ENCODE measurements at places on chromosomes 16 and 17.

GRCh38 chr16:88570691-88571092 lies 489 bp downstream of the ZC3H18 start:
- DNase-seq = no peak

GRCh38 chr17:59257101-59257500 lies 36.8 kb downstream of the GDPD1 start:
- DNase-seq = no peak

- DNase-seq = no peak
These were observed 347.5 kb downstream of the HAPSTR1 start for GRCh38 chr16:9438991-9439390.

DNA sequence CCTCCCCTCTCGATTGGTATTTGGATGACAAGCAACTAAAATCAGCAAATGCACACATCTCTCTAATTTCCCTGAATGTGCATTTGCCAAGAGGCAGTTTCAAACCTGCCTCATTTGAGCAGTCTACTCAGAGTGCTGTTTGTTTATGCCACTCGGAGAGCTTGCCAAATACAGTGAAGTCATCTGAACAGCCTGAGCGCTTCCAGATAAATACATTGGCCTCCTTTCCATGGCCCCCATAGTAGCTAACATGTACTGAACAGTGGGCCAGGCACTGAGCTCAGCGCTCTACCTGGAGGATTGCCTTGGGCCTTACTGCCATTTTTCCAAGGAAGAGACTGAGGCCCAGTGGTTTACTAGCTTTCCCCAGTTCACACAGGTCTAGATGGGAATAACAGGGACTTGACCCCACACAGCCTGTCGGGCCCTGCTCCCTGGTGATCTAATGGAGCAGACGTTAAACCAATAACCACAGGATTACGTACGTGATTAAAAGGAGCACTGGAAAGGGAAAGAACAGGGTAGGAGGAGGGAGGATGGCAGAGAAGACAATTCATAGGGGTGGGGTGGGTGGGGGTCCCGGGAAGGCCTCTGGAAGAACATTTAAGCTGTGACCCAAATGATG lies 18.7 kb upstream of the ANKRD40CL start:
- no peak for DNase-seq

DNA sequence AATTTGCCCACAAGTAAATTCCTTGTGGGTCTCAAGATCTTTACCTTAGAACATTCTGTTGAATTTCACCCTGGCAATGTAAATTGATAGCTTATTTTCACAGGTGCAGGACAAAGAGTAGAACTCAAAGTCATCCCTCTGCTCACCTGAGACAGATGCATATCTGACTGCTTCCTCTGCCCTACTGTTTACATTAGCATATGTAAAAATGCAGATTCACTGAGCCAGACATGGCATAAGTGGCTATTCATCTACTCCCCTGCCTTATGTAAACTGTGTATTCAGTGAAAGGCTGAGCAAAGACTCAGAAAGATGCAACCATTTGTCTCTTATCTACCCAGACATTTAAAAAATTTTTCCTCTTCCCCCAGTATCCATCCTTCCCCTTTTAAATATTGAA lies 22.3 kb upstream of the MILR1 start:
- no peak for DNase-seq

- DNase-seq = no peak
These were observed 26.4 kb upstream of the KLHDC4 start for GRCh38 chr16:87792205-87792565.

DNA sequence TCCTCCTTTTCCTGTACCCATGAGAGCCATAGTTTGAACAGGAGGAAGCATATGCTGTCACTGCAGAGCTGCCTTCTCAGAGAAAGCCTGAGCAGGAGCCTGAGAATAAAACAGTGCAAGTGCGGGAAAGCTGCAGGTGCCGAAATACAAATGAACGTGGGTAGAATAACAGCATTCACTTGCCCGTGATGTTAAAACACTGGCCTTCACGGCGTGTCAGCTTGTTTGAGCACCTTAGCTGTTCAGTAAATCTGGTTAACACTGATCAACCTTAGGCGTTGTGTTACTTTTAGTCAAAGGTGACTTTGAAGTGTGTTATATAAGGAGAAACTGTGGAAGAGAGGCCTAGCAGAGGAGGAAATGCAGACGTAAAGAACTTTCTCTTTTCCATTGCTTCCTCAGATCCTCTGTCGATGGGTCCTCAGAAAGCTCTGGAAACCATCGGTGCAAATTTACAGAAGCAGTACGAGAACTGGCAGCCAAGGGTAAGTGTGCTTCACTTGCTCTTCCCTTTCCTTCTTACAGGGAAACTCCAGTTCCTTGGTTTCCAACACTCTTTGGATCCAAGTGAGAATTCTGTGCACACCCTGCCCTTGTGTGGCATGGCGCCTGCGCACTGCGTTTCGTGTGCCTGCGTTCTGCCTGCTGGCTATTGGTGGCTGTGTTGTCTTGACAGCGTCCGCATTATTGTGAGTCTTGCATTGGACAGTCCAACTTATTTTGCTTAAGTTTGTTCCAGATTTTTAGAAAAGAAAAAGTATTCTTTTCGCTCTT lies 98.9 kb downstream of the RPTOR start:
- DNase-seq = no peak

DNA sequence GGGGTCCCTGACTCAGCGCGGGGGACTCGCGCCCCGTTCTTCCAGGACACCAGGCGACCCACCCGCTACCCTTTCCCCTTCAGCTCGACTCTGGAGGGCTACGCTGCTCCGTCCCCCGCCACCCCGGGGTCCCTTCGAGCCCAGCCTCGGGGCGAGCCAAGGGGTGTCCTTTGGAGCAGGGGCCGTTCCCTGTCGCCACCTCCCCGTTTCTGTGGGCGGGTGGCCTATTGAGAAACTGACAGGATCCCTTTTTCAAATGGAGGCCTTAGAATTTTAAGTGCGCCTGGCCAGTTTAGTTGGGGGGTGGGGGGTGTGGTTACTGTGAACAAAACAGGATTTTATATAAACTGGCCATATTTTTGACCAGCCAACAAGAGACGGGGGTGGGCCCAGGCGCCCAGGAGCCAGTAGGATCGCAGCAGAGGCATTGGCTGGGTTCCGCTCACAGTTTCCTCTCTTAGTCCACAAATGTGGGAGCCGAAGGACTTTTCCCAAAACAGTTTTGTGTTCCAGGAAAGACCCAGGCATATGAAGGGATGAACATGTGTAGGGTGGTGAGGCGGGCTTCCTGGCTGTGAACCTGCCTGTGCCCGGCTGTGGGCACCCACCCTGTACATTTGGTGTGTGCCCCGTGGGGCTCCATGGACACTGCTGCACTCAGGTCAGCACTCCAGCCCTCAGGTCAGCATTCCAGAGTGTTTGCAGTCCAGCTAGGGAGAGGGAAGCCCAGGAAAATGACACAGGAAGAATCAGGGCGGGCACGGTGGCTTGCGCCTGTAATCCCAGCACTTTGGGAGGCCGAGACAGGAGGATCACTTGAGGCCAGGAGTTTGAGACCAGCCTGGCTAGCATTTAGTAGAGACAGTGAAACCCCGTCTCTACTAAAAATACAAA lies 722 bp upstream of the TIMP2 start:
- no peak for DNase-seq

DNA sequence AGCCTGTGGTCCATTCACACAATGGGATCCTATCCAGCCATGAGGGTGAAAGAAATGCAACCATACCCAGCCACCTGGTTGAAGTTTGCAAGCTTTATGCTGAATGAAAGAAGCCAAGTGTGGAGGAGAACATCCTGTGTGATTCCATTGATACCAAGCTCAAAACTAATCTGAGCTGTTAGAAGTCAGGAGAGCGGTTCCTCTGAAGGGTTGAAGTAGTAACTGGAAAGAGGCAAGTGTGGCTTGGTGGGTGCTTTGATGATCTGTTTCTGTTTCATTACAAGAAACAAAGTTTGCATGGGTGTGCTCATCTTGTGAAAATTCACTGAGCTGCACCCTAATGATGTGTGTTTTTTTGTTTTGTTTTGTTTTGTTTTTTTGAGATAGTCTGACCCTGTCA lies 99.4 kb downstream of the SALL1 start:
- no peak for DNase-seq

DNA sequence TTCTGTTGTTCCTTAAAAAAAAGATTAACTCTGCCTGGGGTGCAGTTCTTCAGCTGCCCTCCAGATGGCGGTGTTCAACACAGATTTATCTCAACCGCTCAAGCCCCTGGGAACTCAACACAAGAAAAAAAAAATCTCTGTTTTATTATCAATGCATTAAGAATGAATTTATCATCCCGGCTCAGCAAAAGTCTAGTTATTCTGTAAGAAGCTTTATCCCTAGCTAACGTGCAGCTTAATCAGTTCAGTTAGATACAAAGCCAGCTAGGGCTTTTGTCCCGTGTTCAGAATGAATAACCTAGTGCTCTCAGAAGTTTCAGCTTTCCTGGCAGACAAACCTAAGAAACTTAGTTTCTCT lies 475.9 kb upstream of the CCL2 start:
- no peak for DNase-seq

DNA sequence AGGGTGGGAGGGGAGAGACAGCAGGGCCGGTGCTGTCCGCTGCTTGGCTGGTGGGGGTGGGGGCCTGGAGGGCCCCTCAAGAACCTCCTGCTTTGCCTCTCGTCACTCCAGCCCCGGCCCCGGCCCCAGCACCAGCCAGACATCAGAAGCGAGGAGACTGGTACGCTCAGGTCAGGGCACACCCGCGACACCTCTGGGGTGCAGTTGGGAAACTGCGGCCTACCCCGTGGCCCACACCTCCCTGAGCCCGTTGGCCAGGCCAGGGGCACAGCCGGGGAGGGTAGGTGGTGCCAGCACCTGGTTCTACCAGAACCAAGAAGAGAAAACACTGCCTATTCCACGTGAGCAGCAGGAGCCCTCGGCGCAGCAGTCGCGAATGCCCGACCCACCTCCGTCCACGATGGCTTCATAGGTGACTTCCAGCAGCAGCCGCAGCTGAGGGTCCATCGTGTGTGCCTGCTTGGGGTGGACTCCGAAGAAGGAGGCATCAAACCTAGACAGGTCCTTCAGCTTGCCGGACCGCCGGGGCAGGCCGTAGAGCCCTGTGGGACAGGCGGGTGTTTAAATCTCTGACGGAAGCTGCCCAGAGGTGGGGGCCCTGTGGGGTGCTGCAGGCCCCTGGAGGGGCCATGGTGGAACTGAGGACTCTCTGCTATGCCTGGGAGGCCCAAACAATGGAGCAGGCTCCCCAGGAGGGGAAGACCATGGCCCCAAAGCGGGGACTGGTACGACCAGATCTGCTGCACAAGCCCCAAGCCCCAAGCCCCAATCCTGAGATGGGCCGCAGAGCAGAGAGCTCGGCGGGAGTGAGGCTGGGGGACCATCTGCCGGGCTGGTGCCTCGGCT lies 2.9 kb downstream of the FASN start:
- no peak for DNase-seq

DNA sequence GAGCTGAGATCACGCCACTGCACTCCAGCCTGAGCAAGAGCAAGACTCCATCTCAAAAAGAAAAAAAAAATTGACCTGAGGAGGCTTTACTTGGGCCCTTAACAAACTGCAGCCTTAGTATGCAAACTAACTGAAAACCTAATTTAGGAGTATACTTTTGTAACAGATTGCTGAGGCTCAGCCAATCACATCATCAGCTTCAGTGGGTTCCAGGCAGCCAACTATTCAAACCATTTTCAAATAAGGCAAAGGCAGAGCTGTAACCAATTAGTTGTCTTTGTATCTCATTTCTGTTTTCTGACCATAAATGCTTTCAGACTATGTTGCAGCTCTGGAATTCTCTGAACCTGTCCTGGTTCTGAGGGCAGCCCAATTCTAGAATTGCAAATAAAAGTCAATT lies 23.9 kb downstream of the RAD51D start:
- DNase-seq = no peak

GRCh38 chr17:77306790-77307478 lies 166.2 kb downstream of the SEC14L1 start:
- no peak for DNase-seq

GRCh38 chr16:56319376-56319775 lies 106.0 kb downstream of the AMFR start:
- no peak for DNase-seq

- no peak for DNase-seq
These were observed 1.6 kb downstream of the IRX3 start for GRCh38 chr16:54284931-54285413.

GRCh38 chr17:50658616-50659015 lies 23.9 kb downstream of the ABCC3 start:
- no peak for DNase-seq

DNA sequence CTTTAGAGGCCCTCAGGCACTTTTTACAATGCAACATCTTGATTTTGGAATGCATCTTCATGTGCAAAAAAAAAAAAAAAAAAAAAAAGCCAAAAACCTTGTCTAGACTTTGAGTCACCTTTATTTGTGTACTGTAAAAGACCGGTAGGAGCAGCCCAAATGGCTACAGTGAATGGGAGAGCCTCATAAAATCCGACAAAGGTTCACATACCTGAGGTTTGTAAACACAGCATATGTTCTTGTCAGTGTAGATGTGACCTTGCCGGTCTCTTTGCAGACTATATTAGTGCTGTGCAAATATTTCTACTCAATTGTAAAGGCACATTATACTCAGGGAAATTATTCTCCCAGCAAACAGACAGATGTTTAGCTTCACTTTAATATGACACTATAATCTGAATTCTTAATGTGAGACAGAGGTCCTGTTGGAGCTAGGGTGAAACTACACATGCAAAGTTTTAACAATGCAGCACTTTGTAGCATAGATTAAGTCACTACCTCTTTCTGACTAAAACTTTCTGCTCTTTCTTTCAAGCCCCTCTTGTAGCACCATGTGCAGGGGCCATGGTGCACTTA lies 211.3 kb downstream of the CA10 start:
- no peak for DNase-seq

DNA sequence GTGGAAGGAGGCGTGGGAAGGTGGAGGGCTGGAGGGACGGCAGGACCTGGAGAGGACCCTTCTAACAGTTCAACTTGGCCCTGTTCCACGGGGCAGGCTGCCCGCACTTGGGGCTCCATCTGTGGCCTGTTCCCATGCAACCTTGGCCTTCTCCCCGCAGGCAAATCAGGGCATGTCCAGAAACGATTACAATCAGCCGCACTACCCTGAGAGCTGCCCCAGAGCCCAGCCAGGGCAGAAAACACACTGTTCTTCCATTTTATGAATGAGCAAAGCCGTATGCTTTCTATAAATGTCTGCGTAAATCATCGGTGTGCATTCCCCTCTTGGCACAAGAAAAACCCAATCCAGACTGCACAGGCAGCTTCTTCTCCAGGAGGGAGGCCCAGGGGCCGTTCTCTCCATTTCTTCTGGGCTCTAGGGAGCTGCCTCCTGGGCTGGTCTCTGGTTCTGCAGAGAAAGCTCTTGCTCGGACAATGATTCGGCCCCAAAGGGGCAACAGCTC lies 228.7 kb downstream of the SOX9 start:
- DNase-seq = no peak

DNA sequence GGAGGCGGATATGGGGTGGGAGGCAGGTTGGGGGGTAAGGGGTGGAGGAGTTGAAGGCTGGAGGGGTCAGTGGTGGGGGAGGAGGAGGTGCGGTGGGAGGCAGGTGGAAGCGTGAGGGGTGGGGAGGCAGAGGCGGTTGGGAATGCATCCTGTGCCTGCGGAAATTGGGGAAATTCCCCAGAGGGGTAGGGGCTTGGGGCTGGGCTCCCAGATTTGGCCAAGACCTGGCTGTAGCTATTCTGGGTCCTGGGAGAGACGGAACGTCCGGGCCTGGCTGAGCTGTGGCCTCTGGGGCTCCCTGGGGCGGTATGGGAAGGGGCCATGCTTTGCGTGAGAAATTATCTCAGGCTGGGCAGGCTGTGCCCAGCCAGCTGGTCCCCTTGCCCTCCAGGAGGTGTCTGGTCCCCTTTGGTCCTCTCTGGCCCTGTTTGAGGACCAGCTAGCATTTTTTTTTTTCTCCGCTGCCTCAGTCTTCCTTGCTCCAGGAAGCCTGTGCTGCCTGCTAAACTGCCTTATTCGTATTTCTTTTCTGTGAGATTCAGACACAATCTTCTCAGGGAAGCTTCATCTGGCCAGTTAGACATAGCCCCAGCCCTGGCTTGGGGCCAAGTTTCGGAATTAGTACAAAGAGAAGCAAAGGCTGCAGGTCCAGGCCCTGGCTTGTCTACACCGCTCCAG lies 7.3 kb upstream of the TRPV2 start:
- DNase-seq = no peak
